ENCODE measurements at places on chromosomes 2 and 18.

GRCh38 chr2:137367361-137367760 lies 596.9 kb upstream of the HNMT start:
- ATAC-seq: no peak

DNA sequence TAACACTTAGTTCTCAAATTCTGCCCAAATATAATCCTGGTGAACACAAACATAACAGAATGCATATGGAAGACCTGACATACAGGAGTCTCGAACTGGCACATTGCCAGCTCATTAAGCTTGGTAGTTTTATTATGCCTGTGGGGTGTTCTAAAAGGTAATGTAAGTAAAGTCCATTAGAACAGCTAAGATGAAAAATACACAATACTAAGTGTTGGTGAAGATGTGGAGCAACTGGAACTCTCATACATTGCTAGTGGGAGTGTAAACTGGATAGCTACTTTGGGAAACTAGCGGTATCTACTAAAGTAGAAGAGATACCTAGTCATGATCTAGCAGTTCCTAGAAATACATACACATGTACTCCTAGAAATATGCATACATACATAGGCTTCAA lies 24.3 kb upstream of the RAB10 start:
- ATAC-seq: no peak

DNA sequence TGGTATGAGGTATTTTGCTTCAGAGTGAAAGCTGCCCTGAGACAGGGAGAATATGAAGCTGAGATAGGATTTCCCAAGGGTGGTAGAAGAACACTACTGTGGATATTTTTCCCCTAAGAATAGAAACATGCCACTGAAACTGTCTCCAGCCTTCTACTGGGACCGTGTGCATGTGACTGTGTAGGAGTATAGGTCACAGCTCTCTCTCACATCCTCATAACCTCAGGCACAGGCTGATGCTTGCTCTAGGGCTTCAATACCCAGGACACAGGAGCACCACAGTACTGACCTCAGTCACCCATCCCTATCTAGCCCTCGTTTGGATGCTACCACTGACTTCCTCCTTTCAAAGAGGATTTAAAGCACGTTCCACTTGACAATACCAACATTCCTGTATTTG lies 67.2 kb downstream of the REV1 start:
- ATAC-seq: no peak

DNA sequence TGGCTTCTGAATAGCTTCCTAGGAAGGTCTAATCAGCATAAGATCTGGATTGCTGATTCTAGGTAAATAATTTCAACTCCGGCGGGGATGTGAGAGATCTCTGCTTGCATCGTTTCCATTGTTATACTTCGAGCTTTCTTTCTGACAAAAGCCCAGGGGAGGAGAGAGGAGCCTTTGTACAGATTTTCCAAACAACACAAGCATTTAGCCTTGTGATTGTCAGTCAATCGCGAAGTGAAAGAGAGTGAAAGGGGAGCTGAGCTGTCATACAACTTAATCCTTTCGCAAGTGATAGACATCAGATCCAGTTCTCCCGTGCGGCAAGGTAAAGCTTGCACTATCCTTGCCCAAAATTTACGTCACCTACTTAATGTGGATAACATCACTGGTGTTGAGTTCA lies 26.2 kb downstream of the RALB start:
- ATAC-seq: no peak

- no peak for ATAC-seq
Observed at GRCh38 chr2:187091664-187092063, 242.7 kb upstream of the ZSWIM2 start.

GRCh38 chr2:8263901-8264300 lies 418.0 kb upstream of the ID2 start:
- no peak for ATAC-seq

- no peak for ATAC-seq
Observed at GRCh38 chr18:74514860-74515495, 18.8 kb downstream of the CNDP2 start.

DNA sequence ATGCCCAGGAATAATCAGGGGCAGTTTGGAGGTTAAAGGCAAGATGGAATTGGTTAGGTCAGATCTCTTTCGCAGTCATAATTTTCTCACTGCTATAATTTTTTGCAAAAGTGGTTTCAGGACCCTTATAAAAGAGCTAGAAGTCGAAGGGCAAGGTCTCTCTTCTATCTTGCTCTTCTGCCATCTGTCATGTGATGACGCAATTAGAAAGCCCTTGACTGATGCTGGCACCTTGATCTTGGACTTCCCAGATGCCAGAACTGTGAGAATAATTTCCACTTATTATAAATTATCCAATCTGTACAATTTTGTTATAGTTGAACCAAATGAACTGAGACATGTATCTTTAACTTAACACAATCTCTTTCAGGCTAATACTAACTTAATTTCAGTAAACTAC lies 6.3 kb upstream of the RALBP1 start:
- no peak for ATAC-seq

- ATAC-seq: no peak
Observed at GRCh38 chr2:7034303-7034702, 117.1 kb downstream of the RNF144A start.

- ATAC-seq: no peak
Observed at GRCh38 chr18:27599202-27599829, 414.2 kb upstream of the CHST9 start.

DNA sequence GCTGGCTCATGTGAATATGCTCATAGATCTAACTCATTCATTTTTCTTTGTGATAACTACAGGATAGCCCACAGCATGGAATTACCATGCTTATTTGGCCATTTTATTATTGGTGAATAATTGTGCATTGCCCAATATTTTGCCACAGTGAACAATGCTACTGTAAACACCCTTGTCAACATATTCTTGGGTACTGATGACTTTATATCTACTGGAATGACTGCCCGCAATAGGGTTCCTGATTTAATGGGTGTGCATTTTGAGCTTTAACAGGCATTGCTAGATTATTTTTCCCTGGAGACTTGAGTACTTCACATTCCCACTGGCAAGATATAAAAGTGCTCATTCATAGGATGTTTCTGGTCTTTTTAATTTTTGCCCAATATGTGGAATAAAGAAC lies 42.7 kb upstream of the EVA1A start:
- ATAC-seq: no peak

DNA sequence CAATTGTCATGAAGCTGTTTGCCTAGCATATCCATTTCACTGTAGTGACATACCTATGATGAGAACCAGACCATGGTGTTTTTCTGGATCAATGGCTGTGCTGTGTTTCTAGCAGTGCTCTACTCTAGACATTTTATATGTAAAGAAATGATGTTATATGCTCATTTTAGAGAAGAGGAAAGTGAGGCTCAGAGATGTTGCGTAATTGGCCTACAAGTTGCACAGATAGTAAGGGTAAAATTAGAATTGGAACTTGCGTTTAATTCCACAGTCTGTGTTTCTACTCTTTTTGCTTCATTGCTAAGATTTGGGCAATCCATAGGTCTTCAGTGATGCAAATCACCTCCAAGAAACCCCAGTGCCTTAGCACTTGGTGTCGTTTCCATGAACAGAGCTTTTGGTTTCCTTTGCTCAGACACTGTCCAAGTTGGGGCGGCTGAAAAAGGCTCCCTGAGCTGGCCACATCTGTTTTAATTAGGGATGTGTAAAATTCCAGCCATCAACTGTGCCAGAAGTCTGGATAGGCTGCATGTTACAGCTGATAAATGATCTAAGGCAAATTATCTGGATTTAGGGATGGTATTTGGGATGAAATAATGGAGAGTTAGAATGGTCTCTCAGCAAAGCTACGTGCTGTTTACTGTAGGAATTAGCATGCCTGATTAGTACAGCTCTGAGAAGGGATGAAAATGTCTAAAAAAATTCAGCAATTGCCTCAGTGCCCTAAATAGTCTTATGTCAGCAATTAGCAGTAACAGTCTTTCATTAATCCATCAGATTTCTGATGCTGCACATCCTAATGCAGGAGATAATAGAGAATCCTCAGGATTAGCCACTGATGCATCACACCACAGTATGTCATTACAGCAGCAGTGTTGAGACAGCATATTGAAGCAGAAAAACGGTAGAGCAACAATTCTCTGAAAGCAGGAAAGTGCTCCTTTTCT lies 65.3 kb downstream of the PTPRM start:
- no peak for ATAC-seq
